ENCODE measurements at places on chromosomes 16 and 17.

GRCh38 chr17:29273924-29274323 is 20.0 kb downstream of the NUFIP2 start:
- peak overlapping the region; percentile 67 for H3K27ac ChIP-seq
- H3K36me3 ChIP-seq, result peaks cover 28% of the 10 kb centered on the region
- H3K27me3 ChIP-seq, result peaks cover 5% of the 10 kb centered on the region
- H3K4me1 ChIP-seq, result peaks cover 85% of the 10 kb centered on the region
- H3K4me3 ChIP-seq, result peak overlapping the region; percentile 46

GRCh38 chr16:3007059-3007956 is 5.4 kb upstream of the CLDN9 start:
- no peak overlapping the region for H3K4me3 ChIP-seq
- no peak overlapping the region for H3K27ac ChIP-seq
- H3K27me3 ChIP-seq, result peaks cover 9% of the 10 kb centered on the region
- DNase-seq, result no peak
- no peaks in the 10 kb centered on the region for H3K36me3 ChIP-seq
- H3K4me1 ChIP-seq, result peaks cover 22% of the 10 kb centered on the region

DNA sequence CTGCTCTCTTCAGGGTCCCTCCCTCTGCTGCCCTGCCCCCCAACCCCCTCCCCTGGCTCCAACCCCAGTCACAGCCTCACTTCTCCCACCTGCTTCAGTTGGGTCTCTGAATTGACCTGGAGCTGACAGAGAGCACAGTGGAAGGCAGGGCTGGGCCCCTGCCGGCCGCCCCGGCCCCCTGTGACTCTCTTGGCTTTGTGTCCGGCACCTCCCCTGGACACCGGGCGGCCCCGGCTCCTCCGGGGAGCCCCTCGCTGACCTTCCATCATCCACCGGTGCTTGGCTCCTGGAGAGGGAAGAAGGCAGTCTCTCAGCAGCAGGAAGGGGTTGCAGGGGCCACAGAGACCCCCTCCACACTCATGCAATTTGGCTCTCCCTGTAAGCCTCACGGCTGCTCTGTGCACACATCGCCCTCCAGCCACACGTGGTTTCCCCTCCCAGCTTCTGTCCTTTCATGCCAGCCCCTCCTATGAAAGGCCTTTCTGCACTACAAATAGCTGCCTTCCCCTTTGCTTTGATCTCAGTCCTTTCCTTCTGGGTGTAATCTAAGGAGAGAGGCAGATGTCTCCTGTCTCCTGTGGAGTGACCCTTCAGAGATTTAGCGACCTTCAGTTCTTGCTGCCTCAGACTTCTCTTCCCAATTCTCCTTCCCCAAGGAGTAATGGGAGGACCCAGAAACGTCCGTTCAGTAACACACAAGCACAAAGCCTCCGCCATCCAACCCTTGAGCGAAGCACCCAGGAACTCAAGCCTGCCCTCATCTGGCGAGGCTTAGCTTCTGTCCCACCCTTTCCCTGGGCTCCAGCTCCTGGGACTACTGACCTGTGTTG is 8.3 kb downstream of the NKIRAS2 start:
- H3K27ac ChIP-seq, result no peak overlapping the region
- no peak overlapping the region for H3K4me3 ChIP-seq
- H3K4me1 ChIP-seq, result peaks cover 5% of the 10 kb centered on the region
- H3K36me3 ChIP-seq, result peaks cover 3% of the 10 kb centered on the region
- H3K27me3 ChIP-seq, result peaks cover 7% of the 10 kb centered on the region

- H3K4me1 ChIP-seq, result no peaks in the 10 kb centered on the region
- H3K27ac ChIP-seq, result no peak overlapping the region
- no peak for DNase-seq
Observed at GRCh38 chr16:85511938-85512807, 100.9 kb upstream of the GSE1 start.

DNA sequence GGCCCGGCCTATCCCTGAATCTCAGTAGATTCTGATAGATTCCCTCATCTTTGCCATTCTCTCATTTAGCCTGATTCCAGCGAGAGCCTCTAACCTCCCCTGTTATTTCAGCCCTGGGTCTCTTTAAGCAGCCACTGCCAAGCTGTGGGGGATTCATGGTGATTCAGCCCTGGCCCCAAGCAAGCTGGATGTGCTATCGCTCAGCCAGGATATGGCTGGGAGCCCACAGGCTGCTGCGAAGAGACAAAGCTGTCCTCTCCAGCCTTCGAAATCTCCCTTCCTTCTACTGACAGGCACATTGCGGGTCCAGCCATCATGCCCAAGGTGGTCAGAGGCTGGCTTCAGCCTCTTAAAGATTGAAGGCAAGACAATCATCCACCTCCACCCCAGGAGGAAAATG is 394.1 kb downstream of the SOX9 start:
- H3K27me3 ChIP-seq, result peaks cover 7% of the 10 kb centered on the region
- H3K27ac ChIP-seq, result no peak overlapping the region
- DNase-seq, result no peak
- no peaks in the 10 kb centered on the region for H3K36me3 ChIP-seq
- H3K4me1 ChIP-seq, result no peaks in the 10 kb centered on the region

Measured in immature natural killer cell (primary cell).